ENCODE measurements at places on chromosomes 6 and 20.
A peak's percentile ranks its signal among the peaks of the same experiment; 100 is the strongest.

GRCh38 chr6:70651326-70651905, 16.3 kb upstream of the SMAP1 start:
- DNase-seq, result no peak

DNA sequence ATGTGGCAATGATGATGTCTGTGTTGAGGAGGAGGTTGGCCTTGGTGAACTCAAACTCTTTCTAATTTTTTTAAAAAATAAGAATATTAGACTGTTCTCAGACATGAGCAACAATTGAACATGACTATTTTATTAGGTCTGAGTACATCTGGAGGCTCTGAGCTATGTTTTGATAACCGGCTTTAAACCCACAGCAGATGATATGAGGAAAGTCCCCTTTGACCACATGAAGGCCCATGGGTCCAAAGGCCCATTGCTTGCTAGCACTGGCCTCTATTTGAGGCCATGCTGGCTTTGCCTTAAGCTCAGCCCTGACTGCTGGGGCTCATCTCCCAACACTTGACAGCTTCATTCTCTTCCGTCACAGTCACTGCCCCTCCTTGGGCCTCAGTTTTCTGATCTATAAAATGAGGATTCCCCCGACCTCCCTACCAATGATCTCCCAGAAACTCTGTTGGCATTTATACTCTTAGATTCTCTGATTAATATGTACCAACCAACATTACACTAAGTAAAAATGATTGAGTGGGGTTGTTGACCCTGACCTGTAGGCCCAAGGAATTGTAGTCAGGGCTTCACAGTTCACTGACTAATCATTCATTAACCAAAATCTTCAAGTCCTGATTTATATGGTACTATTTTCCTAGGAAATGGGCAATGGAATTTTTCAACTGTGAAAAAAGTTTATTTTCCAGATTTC, 23.9 kb upstream of the TINAG start:
- no peak for DNase-seq

GRCh38 chr6:186340-186965, 105.8 kb upstream of the DUSP22 start:
- no peak for DNase-seq

GRCh38 chr6:105740946-105741645, 338.2 kb upstream of the PREP start:
- no peak for DNase-seq

- DNase-seq, result no peak
These were observed 11.4 kb upstream of the VEGFA start for GRCh38 chr6:43758617-43759050.

DNA sequence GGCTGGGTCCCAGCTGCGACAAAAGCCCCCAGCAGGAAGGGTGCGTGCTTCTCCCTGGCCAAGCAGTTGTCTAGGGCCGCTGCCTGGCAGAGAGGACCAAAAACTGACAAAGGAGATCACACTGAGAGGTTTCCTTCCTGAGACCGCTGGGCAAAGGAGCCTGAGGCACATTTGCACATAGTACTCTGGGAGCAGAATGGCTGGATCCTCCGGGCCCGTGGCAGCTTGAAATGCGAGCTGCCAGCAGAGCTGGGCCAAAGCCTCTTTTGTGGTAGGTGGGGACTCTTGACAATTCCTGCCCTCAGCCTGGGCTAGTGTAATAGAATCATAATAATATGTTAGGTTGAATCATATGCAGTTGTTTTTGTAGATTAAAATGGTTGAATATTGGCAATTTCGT, 33.1 kb upstream of the RNF8 start:
- no peak for DNase-seq

- no peak for DNase-seq
These were observed 100.8 kb upstream of the CITED2 start for GRCh38 chr6:139475241-139475640.

DNA sequence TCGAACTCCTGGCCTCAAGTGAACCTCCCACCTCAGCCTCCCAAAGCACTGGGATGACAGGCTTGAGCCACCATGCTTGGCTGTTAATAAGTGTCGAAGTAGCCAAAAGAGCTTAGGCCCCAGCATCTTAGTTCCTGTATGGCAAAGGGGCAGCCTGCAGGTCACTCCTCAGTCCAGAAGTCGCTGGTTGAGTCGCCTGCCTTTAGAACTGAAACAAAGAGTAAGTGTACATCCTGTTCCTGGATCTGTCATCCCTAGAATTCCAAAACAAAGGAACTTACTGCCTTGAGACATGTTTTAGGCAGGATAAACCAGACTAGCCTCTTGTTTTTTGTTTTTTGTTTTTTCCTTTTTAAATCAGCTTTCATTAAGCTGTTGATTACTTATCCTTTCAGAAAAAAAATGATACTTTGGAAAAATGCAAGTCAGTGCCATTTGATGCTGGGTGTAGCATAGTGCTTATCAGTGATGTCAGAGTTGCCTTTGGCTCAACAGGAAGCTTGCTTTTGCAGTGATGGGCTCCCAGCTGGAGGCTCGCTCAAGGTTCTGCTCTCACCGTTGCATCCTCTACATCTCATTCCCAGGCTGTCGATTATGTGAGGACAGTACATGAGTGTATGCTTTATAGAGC, 9.0 kb downstream of the ACTR5 start:
- peak; percentile 80 for DNase-seq

DNA sequence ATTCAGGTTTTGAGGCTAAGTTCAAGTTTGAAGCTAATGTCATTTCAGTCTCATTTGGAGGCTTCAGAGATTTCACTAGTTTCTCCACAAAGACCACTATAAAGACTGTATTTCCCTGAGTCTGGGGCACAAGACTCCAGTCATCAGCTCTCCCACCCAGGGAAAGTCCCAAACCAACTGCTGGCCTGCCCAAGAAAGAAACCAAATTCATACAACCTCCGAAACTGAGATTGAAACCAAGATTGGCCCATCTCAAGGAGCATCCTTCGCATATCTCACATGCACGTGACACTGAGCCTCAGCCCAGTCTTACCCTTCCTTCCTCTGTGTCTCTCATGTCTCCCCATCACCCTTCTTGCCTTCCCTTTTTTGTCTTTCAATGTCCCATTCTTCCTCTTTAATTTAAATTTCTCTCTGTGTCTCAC, 3.5 kb upstream of the LTA start:
- no peak for DNase-seq

- DNase-seq, result no peak
These were observed 76.3 kb upstream of the B3GAT2 start for GRCh38 chr6:71033171-71033570.

- DNase-seq, result no peak
These were observed 54.0 kb downstream of the PIGU start for GRCh38 chr20:34622821-34623451.

DNA sequence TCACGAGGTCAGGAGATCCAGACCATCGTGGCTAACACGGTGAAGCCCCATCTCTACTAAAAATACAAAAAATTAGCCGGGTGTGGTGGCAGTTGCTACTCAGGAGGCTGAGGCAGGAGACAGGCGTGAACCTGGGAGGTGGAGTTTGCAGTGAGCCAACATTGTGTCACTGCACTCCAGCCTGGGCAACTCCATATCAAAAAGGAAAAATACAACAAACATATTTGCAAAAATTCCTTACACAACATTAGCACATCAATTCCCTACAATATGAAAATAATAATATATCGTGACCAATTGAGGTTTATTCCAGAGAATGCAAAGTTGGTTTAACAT, 38.8 kb upstream of the PLEKHG1 start:
- no peak for DNase-seq

DNA sequence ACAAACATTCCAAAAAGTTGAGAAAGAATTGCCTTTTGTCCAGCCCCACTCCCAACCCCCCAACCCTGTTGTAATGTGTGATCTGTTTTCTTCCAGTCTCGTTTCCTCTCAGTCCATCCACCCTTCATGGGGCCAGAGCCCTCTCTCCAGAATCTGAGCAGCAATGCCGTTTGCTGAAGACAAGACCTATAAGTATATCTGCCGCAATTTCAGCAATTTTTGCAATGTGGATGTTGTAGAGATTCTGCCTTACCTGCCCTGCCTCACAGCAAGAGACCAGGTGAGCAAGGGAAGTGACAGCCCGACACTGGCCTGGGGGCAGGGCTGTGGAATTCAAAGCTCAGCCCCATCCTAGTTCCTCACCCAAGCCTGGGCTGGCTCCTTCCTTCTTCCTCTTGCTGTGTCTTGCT, 7.8 kb downstream of the MAVS start:
- DNase-seq, result no peak

GRCh38 chr6:88220493-88220892, 54.3 kb upstream of the CNR1 start:
- no peak for DNase-seq

DNA sequence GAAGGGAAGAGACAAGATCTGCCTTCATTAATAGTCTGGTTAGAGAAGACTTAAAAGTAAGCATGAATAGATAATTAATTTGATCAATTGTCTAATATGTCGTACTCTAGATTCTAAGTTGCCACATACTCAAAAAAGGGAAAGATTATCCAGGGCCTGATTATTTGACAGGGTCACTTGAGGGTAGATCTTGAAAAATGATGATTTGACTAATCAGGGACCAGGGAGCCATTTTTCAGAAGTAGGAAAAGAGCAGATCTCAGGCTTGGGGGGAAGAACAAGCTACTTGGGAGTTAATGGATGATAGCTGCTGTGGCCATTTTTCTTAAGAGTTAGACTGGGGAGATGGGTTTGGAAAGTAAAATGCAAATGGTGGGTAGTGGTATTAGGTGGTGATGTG, 21.0 kb downstream of the ABCF1 start:
- DNase-seq, result no peak

GRCh38 chr6:12968290-12968689, 251.7 kb downstream of the PHACTR1 start:
- no peak for DNase-seq

DNA sequence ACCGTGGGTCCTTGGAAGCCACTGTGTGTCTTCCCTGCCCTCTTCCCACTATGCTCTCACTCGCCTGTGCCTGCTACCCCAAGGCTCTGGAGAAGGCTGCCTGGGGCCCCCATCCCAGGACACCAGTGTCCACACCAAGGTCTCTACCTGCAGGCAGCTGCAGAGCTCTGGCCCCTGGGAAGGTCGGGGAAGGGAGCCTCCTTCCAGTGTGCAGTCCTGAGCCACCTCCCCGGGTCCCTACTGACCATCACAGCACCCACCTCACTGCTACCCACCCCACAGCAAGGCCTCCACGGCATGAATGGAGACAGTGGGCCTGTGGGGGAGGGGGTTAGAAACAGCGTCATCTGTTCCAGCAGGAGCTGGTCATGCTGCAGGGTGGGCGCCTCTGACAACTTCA, 35.6 kb downstream of the RBM38 start:
- DNase-seq, result no peak

Measured in hematopoietic multipotent progenitor cell treated with erythropoietin and hydrocortisone succinate and interleukin-3 and kit ligand, for 17 days (in vitro differentiated cells).